ENCODE measurements at places on chromosomes 6 and 20.
A peak's percentile ranks its signal among the peaks of the same experiment; 100 is the strongest.

GRCh38 chr6:16747232-16748024, 13.8 kb downstream of the ATXN1 start:
- no peak for DNase-seq

- no peak for DNase-seq
These were observed 4.7 kb upstream of the GJA1 start for GRCh38 chr6:121430514-121431460.

DNA sequence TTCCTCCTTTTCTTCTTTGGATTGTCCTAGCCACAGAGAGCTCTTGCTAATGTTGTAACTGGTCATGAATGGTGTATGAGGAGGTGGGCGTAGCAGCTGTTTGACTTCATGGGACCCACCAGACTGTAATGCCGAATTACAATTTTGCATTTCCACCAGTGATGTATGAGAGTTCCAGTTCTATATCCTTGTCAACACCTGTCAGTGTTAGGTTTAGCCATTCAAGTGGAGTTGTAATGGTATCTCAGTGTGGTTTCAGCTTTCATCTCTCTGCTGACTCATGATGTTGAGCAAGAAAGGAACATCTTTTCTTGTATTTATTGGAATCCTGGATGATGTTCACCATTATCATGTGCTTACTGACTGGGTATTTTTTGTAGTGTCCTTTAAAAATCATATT, 5.1 kb downstream of the IGF2R start:
- no peak for DNase-seq

DNA sequence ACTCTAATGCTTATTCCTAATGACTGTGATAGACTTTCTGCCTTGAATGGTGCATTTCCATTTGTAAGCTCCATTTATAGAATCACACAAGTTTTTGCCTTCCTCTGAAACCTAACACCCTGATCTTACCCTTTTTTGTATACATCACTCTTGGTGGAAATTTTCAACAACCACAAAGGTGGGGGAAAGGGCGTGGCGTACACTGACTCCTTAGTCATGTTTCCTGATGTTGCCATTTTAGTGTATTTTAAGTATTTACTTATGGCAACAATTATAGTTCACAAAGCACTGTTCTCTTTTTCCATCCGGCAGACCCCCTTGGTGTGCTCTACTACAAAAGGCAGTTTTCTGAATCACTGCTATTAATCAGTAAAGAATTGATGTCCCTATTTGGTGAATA, 92.0 kb downstream of the ATXN1 start:
- no peak for DNase-seq

- no peak for DNase-seq
These were observed 152.1 kb upstream of the FLRT3 start for GRCh38 chr20:14489544-14489943.

DNA sequence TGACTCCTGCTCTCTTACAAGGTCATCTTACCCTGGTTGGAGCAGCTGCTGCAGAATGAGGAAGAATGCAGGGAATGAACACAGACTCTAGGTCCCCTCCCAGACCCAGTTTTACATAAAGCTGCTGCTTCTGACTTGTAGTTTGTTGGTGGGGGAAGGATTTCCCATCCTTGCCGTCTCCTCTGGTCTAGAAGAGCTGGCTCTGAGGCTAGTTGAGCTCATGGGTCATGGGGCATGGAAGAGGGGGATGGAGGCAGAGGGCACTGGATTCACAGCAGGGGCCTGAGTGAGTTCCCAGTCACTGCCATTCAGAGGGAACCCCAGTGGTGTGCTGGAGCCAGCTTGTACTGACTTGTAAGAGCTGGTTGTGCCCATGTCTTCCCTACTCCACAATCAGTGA, 9.2 kb upstream of the GUCA1A start:
- no peak for DNase-seq

- no peak for DNase-seq
These were observed 16.3 kb downstream of the RPRD1B start for GRCh38 chr20:38049800-38050199.

DNA sequence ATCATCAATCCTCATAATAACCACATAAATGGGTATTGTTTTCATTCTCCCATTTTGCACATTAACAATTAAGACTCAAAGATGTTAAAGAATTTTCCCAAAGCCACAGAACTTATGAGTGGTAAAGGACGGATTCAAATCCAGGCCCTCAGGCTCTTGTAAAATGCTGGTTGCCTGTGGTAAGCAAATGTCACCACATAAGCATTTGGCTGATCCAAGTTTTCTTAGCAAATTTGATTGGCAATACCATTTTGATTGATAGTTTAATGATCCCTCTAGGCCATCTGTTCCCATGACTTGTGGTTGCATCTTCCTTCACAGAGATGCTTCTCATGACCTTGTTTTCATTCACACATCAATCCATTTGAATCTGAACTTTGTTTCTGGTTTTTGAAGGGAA, 252.0 kb upstream of the RIN2 start:
- DNase-seq: no peak

GRCh38 chr6:45663251-45664221, 285.8 kb upstream of the SUPT3H start:
- no peak for DNase-seq

DNA sequence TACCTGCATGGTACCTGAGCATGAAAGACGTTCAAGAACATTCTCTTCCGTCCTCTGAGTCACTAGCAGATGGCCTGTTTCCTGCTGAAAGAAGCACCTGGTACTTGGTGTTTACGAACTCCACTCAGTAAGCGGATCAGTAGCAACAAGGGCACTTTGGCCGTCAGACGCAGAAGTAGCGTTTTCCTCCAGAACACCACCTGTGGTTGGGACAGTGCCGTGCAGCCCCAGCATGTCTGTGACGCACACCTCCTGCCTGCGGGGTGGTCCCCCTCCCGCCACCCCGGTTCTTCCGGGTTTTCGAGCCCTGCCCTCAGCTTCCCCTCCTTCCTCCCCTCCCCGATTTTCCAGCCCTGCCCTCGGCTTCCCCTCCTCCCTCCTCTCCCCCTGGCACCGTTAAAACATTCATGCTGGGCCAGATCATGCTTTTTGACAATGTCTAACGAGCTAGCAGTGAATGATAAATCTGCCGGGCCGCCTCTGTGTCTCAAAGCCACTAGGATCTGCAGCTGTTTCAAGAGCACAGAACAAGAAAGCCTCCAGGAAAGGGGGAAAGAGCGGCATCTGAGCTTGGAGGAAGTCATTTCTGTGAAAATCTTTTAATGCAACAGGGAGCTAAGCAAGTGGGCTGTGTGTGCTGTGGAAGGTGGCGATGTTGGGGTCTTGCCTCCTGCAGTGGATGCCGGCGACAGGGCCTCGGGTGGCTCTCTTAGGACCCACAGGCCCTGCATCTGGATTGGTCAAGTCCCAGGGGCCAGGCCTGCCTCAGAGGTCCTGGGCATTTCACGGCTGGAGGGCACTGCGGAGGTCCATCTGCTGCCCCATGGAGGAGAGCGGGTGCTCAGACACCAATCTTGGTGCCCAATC, 207.9 kb downstream of the ERMARD start:
- DNase-seq: no peak

GRCh38 chr6:6942831-6943230, 164.9 kb upstream of the RREB1 start:
- DNase-seq: no peak

GRCh38 chr6:69705954-69706353, 90.9 kb downstream of the LMBRD1 start:
- DNase-seq: no peak

DNA sequence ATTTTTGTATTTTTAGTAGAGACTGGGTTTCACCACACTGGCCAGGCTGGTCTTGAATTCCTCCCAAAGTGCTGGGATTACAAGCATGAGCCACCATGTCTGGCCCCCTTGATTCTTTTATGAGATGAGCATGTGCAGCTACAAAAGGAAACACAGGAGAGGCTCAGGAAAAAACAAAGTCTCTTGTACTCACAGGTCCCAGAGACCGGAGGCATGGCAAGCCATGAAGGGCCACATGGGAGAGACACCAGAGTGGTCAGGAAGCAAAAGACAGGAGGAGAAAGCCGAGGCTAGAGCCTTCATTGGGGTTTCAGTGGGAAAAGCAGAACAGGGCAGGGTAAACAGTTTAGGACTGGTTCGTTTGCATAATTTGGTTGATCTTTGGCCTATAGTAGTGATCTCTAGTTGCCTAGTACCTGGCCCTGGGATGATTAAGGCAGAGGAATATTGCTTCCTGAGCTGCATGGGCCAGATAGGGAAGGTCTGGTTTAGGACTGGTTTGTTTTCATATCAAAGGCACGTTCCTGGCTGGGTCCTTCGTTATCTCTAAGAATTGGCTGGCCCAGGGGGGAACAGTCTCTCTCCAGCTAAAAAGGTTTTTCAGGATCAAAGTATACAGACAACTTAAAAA, 48.2 kb upstream of the PRND start:
- DNase-seq: no peak

GRCh38 chr6:17932330-17932852, 55.0 kb downstream of the KIF13A start:
- no peak for DNase-seq

DNA sequence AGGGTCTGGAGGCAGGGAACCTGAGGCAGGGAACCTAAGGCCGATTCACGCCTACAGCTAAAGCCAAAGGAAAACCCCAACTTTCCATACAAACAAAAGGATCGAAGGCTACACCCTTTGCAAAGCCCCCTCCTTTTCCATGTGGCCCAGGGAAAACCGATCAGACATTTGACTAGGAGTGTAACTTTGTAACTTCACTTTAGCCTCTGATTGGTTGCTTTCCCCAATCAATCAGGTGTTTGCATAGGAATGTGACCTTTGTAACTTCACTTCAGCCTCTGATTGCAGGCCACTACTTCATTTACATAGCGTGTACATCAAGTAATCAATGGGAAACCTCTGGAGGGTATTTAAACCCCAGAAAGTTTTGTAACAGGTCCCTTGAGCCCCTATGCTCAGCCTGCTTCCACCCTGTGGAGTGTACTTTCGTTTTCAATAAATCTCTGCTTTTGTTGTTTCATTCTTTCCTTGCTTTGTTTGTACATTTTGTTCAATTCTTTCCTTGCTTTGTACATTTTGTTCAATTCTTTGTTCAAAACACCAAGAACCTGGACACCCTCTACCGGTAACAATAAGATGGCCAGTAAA, 43.3 kb downstream of the CHD6 start:
- DNase-seq: no peak

DNA sequence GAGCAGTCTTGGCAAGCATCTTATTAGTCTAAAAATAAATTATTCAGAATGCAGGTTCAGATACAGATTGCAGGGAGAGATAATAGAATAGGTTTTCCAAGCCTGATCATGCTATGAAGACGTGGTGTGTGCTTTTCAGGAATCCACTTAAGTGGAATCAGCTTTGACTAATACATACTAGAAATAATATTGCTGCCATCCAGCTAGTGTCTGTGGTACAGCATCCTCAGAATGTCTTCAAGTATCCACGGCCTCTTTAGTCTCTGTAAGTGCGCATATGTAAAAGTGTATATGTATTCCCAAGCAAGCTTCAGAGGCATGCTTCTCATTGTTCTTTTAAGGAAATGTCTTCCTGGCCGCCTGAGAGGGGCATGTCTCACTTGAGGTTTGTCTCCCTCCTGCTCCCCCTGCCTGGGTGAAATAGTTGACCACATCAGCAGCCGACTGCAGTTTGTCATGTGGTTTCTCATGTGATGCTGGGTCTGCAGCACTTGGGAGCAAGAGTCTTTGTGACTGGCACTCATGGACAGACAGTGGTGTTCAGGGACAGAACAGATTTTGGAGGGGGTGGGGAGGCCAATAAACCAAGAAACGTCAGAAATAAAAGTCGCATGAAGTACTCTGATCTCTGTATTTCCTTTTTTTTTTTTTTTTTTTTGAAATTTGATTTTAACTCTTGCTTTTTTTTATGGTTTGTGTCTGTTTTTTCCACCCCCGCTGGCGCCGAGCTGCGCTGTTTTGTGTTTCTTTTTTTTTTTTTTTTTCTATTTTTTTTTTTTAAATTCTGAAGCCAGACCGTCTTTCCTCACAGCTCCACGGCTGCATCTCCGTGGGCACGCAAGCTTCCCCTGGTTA, 150.8 kb downstream of the PRL start:
- peak; percentile 11 for DNase-seq

- DNase-seq: no peak
These were observed 54.2 kb upstream of the MAFB start for GRCh38 chr20:40743141-40743775.

DNA sequence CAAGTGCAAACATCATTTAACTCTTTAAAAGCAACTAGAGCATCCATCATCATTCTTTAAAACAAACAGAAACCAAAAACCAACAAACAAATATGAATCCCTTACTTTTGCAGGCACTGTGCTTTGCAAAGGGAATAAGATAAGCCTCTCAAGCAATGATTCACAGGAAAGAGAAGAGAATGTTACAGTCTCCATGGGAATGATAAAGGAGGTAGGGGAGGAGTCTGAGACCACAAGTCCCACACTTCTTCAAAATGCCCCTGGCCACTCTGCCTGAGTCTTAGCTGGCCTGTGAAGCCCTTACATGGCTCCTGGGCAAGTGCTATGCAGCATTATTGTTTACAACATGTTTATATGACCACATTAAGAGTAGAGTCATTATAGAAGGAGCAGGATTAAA, 257.7 kb upstream of the MARCKS start:
- no peak for DNase-seq

DNA sequence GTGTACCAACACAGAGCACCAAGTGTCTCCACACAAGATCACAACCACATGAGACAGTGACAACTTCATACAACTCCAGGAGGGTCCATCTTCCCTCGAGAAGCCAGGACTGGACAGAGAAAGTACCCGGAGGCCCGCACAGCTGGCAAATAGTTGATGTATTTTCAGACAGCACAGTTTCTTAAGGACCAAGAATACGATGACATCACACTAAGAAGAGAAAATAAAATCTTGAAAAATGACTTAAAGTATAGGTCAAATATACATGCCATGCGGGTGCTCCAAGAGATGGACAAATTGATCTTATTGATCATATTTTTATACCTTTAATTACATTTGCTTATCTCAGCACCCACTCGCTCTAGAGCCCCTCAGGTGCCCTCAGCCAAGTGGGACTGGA, 145.5 kb downstream of the RNASET2 start:
- DNase-seq: no peak

DNA sequence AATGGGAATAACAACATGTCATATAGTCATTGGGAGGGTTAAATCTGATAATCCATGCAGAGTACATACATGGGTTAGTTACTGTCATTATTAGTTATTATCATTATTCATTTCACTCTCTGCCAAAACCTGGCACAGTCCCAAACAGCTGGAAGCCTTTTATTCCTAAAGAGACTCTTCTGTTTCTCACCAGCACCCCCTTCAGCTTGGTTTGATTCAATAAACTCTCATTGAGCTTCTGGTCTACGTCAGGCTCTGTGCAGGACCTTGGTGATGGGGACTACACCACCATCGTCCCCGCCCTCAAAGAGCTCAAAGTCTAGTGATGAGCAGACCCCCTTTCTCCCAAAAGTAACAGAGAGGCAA, 2.3 kb downstream of the KCNK15 start:
- DNase-seq: no peak

- no peak for DNase-seq
These were observed 20.3 kb downstream of the TRAF3IP2 start for GRCh38 chr6:111585241-111585973.

DNA sequence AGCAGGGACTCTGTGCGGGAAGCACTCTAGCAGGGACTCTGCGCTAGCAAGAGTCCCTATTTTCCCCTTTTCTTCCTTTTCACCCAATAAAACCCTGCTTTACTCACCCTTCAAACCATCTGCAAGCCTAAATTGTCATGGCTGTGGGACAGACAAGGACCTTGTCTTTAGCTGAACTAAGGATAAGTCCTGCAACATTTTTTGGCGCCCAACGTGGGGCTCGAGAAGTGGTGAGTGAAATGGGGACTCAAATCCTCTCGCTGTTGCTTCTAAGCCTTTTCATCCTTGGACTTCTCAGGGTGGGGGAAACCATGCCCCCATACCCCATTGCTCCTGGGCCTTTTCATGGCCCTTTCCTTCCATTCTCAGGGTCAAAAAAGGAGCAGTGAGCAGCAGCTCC, 46.4 kb downstream of the IMPG1 start:
- DNase-seq: no peak

Data from HEK293T (cell line).